Stimulated activated CD8-positive, alpha-beta memory T cell treated with anti-CD3 and anti-CD28 coated beads, Interleukin-4, amount 100 ng/mL, for 4 hours (primary cell): ENCODE measurements at places on chromosomes 4 and X.

DNA sequence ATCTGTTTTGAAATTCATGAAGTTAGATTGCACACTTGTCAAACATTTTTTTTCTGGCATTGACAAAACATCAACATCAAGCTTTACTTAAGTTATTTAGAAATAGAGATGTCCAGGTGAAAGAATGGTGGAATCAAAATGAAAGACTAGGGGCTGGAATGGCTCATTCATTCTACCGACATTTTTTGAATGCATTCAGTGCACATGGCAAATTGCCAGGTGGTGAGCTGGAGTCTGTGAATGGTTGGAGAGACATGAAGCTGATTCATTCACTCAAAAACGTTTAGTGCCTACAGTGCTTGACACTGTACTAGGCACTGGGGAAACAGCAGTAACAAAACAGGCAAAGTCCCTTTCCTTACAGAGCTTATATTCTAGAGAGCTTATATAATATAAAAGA is 292.4 kb downstream of the PPP1R2C start:
- no peak for DNase-seq

DNA sequence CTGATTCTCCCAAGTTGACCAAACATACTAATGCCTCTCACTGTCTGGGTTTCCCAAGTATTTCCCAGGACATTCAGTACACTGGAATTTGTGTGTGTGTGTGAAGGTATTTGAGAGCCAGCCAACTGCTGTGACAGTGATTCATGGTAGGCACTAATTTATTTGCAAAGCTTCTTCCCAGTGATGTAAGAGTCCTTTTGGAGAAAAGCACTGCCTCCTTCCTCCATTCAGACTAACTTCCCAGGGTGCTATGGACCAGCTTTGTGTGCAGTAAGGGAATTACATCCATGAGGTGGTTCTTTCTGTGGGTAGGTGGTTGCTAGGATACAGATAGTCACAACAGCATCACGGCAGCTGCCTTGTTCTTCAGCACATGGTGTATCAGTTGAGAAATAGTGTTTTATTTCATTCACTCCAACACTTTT is 8.7 kb downstream of the EGF start:
- DNase-seq: no peak

- DNase-seq: peak; percentile 84
Observed at GRCh38 chrX:283115-283845, 2.1 kb downstream of the PLCXD1 start.

DNA sequence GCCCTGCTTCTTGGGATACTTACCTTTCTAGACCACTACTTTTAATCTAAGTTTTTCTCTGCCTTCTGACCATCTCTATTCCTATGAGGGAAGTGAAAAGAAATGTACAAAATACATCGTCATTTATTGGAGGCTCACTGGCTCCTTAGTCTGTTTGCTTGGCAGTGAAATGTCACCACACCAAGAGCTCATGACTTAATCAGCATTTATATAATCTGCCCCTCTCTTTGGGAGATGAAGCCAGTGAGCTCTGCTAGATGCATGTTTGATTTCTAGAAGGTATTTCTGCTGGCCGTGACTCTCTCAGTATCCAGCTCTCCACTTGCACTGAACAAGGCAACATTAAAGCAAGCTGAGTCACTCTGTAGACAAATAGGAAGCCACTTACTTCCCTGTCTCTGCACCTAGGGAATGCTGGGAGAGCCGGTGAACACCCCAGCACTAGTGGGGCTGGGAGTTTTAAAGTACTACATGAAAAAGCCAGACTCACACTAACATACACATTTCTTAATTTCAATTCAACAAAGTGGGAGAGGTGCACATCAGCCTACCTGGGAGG is 79.1 kb downstream of the MID1IP1 start:
- DNase-seq: no peak

DNA sequence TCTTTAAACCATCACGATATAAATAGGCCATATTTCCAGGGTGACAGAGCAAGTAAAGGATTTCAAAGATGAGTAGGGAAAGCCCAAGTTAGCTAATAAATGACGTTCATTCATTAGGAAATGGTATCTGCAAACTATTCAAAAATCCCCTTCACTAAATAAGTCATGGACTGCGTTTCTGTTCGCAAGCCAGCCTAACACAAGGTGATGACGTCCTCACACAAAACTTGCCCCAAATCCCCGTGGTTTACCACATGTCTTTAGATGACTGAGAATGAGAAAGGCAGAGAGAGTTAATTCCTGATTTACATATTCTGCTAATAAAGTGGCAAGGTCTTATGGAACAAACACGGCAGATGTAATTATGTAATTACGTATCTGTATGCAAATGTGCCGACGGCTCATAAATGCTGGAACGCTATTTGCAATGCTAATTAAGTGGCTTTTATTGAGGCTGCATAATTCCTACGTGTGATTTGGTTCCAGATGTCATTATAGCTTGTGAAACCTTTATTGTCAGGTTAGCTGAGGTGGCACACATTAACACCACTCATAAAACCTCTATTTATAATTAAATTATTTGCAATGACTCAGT is 437.7 kb upstream of the FRG1 start:
- DNase-seq: no peak

GRCh38 chr4:25302626-25303025 is 9.9 kb upstream of the ZCCHC4 start:
- DNase-seq: no peak

DNA sequence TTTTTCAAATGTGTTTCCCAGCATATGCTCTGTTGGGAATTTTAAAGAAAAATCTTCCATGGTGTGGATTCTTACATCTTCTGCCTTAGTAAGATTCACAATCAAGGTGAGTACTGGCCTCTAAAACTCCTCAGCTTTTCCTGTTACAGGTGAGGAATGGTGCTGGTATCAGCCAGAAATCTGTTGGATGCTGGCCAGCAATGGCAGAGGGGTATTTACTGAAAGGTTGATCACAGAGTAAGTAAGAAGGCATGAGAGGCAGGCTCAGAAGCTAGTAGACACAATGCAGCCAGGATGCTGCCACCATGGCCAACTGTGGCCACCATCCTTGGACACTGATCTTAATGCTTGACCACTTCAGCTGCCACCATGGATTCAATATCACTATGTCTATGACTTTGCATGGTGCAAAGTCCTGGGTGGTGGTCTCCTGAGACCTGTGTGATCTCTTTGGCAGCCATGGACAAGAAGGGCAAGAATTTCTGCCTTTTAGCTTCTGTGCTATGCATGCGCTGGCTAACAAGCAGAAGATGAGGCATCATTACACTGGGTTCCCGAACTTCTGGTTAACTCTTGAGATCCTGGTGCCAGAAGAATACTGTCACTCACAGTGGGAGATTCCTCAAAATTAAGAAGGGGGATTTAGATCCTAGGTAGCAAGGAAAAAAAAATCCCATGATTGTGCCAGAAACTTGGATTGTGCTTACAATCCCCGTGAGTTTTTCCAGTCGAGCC is 60.2 kb downstream of the CHRNA9 start:
- DNase-seq: no peak

- DNase-seq: no peak
Observed at GRCh38 chrX:149494844-149495565, 10.1 kb downstream of the IDS start.

DNA sequence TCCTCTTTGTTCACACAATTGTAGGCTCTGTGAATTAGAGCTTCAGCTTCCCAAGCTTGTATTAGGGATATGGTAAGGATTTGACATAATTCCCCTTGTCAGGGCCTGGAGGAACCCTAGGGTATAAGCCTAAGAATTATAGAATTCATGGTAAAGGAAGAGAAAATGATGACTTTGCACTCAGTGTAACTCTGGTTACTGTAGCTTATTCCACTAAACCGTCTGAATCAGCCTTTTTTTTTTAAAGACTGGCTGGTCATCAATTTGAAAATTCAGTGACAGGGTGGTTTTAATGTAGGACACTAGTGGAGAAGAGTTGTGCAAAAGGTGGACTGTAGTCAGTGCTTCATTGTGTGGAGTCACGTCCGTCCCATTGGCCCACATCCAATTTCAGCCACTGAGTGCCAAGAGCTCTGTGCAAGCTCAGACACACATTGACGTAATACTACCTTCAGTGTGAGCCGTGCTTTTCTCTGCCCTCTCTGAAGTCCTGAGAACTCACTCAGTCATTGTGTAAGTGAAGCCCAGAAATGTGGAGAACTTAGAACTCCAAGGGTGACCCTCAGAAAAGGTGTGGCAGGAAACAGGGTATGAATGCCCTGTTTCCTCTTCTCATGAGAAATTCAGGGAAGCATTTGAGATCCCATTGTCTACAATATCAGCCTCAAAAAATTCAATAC is 449.8 kb downstream of the C4orf33 start:
- DNase-seq: no peak

- no peak for DNase-seq
Observed at GRCh38 chr4:152972821-152973628, 36.9 kb downstream of the FHDC1 start.

DNA sequence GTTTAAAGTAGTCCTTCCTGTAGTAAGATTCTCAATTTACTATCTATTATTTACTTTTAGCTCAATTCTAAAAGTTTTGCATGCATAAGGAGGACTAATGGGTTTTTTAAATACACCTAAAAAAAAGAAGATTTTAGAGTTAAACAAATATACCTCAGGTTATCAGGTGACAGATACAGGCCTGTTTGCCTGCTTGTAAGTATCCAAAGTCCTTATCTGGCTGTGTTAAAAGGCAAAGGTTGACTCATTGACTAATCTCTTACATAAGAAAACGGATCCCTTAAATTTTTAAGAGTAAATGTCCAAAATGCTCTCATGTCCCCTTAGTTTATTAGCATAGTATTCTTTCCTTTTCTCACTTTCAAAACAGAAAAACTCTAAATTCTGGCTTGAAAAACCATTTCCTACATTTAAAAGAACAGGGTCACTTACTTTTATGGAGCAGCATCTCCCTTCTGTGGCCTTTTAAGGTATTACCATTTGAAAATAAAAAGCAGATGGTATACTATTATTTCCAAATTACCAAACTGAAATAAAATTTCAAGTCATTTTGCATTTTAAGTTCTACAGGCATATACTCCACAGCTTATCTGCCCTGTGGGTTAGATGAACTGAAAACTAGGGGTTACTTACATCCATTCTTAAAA is 4.5 kb downstream of the CBR4 start:
- DNase-seq: no peak

DNA sequence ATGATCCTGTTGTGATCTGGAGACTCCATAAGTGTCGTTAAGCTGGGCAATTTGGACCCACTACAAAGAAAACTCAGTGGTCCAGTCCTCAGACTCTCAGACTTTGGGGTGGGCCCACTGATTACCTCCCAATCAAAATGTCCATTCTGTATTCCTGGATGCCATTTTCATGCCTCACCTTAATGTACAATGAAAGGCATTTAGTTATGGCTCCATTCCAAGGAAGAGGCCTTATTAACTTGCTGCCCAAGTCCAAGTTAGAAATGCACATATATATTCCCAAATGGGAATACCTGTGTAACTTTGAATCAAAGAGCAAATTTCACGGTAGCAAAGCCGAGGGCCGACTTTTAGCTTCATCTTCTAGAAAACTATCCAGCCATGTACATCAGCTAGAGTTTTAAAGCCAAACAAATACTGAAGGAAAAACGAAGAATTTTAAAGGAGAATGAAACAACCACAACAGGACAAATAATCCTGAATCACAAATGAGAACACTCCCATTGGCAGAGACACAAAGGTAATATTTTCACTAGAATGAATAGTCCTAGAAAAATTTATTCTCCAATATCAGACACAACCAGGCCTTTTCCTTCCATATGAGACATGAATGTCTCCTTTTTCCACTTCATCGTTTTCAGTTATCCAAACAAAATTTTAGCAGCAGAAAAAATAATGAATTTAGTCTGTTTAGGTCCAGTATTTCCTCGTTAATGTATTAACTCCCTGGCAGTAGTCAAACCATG is 63.7 kb upstream of the HHIP start:
- no peak for DNase-seq

DNA sequence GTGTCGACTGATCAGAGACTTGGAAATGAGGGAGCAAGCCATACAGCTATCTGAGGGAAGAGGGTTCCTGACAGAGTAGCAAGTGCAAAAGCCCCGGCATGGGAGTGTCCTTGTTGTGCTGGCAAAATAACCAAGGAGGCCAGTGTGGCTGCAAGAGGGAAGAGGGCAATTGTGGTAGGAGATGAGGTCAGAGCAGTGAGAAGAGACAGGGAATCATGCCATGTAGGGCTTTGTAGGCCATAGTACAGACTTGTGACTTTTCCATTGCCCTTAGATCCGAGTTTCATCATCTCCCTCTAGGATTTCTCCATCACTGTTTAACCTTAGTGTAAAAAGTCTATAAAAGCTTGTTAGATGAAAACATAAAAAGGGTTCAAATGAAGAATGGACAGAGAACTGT is 76.2 kb downstream of the DOCK11 start:
- DNase-seq: no peak

DNA sequence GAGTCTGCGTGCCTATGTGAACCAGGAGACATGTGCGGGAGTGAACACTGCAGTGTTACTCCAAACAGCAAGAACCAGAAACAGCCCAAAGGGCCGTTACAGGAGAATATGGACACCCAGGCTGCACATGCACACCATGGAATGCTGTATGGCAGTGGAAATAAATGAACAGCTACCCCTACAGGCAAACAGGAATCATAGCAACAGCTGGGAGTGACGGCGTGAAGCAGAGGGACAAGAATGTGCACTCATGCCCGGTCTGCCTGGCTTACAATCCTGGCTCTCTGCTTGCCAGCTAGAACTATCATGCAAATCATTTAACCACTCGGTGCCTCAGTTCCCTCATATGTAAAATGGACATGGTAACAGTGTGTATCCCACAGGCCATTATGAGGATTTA is 16.6 kb downstream of the GPKOW start:
- no peak for DNase-seq

DNA sequence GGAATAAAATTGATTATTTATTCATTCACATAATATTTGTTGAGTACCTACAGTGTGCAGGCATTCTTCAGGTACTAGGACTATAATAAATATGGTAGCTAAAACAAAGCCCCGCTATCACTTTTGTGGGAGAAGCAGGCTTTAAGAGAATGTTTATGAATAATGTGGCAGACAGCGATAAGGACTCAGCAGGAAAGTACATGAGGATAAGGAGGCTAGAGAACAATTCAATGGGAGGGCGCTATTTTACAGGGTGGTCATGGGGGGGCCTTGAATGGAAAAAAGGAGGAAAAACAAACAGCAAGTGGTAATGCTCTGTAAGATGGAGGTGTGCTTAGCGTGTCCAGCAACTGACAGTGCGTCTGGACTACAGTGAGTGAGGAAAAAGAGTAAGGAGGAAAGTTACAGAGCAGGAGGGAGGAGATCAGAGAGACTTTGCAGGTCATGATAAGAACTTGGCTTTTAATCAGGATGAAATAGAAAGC is 264.2 kb upstream of the ETNPPL start:
- DNase-seq: no peak

- no peak for DNase-seq
Observed at GRCh38 chrX:135437867-135438733, 16.4 kb downstream of the SMIM10L2A start.

- no peak for DNase-seq
Observed at GRCh38 chr4:17526695-17527477, 11.9 kb downstream of the CLRN2 start.

GRCh38 chr4:152265149-152265621 is 270.7 kb downstream of the FBXW7 start:
- DNase-seq: no peak

- no peak for DNase-seq
Observed at GRCh38 chr4:114385195-114385985, 213.2 kb upstream of the UGT8 start.

GRCh38 chr4:181078196-181078595 is 1165.0 kb upstream of the TENM3 start:
- no peak for DNase-seq

GRCh38 chr4:179123084-179123483 is 1680.8 kb upstream of the AGA start:
- DNase-seq: no peak

GRCh38 chrX:83508006-83508405 is at the start of gene POU3F4:
Gene POU3F4, plus strand, starts transcription at chrX:83508290. Its CDS starts 35 bp downstream, at chrX:83508325.
- DNase-seq: no peak
